ENCODE measurements at places on chromosomes 2 and 18.
A peak's percentile ranks its signal among the peaks of the same experiment; 100 is the strongest.

GRCh38 chr2:210474776-210475175 is 1.8 kb downstream of the LANCL1 start:
- DNase-seq = no peak

DNA sequence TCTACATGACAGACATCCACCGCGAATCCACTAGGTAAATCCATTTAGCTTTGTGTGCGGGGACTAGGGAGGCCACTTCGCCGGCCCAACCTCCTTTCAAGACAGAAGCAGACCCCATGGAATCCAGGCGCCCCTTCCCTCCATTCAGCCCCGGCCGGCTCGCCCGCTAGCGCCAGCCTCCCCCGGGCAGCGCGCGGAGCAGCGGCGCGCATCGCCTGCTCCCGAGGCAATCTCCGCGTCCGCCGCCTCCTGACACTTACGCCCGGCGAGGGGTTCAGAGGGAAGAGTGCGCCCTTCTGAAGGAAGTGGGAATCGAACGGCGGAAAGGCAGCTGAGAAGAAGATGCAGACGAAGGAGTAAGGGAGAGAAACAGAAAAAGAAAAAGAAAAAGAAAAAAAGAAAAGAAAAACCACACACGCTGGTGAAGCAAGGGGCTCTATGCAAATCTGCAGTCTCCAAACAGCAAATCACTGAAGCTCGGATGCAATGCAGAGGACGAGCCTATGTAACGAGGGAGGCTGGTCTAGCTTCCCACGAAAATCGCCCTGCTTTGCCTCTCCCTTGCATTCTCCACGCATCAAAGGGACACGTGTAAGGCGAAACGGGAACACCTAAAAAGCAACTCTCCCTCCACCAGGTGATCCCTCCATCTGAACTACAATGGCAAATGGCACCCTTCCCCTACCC is 684.4 kb downstream of the NRXN1 start:
- no peak for DNase-seq

GRCh38 chr2:99386011-99386410 is 48.8 kb downstream of the EIF5B start:
- DNase-seq = no peak

- DNase-seq = no peak
Measured at GRCh38 chr2:27977731-27978312, 87.3 kb downstream of the BABAM2 start.

DNA sequence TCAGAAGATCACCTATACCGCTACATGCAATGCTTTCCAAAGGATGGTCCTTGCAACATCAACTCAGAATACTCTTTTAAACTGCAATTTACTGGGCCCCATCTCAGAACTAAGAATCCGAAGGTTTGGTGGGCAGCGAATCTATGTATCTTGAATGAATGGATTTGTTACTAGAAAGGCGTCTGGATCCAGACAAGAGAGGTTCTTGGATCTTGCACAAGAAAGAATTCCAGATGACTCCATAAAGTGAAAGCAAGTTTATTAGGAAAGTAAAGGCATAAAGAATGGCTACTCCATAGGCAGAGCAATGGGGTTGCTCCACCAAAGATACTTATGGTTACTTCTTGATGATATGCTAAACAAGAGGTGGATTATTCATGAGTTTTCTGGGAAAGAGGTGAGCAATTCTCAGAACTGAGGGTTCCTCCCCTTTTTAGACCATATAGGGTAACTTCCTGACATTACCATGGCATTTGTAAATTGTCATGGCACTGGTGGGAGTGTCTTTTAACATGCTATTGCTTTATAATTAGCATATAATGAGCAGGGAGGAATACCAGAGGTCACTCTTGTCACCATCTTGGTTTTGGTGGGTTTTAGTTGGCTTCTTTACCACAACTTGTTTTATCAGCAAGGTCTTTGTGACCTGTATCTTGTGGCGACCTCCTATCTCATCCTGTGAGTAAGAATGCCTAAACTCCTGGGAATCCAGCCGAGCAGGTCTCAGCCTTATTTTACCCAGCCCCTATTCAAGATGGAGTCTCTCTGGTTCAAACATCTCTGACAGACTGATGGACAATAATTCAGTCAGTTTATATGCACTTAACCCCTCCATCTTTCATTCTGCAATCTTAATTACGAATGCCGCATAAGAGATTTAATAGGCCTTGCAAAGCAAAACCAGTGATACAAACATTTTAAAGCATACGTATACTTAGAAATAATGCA is 7.5 kb upstream of the RMDN2 start:
- no peak for DNase-seq

DNA sequence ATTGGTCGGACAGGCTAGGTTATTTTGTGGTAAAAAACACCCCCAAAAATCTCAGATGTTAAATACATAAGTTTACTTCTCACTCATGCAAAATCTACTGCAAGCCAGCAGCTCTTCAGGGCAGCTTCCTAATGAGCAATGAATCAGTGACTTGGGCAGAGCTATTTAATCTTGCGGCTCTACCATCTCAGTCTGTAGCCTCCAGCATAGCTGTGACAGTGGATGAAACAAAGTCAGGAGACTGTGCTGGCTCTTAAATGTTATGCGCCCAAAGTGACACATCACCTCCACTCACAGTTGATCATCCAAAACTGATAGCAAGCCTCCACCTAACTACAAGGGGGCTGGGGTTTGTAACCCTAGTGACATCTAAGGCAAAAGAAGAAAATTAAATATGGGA is 571.9 kb downstream of the METTL4 start:
- no peak for DNase-seq

- DNase-seq = no peak
Measured at GRCh38 chr2:122486705-122487415, 731.4 kb downstream of the TSN start.

DNA sequence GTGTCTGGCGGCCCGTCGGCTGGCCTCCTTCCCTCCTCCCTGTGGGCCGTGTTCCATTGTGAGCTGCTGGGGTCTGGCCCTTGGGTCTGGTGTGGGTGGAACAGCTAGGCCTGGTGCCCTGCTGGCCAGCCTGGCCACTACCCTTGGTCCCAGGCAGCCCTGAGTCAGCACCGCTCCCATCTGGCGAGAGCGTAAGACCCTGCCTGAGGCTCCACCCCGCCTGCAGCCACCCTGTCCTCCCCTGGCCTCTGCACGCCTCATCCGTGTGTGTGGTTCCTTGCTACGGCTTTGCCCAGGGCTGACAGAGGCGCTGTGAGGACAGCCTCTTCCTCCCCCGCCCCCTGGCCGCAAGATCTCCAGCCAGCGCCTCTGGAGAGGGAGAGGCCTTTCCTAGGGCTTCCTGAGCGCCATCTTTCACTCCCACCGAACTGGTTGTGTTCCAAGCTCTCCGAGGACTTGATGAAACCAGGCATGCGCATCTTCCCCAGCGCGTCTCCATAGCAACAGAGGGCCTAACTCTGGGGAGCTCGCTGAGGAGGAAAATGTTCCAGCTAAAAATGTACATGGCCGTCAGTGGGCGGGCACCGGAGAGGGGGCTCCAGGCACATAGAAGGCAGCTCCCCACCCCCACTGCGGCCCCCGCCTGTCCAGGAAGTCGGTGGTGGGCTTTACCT is 83.0 kb downstream of the STPG4 start:
- peak; percentile 83 for DNase-seq

DNA sequence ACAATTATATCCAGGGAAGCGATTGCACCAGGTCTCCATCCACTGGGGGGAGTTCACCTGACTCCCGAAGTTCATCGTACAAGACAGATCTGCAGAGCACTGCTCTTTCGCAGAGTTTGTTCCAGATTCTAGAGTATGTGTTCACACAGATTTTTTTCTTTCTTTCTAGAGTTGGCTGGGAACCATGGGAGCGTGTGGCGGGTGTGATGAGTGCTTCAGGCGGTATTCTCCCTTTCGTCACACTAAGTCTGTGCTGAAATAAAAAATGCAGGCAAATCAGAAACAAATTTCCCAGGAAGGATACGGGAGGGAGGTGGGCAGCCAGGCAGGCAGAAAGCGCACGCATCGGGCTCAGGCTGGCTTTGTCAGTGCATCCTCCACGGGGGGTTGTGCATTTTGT is 129.8 kb upstream of the SOX11 start:
- DNase-seq = no peak

DNA sequence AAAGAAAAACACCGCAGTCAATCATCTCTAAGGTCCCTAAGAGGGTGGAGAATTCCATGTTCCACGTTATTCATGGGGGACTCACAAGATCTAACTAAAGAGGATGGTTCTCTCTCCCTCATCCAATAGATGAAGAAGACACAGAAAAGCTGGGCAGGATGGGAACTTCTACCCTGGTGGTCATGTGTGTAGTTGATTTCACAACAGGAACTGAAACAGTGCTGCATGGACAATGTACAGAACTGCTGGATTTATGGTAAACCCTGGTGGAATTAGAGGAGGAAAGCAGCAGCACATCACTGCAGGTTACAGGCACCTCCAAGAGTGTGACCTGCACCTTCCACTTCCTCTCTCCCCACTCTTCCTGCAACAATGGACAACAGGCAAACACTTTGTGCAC is 31.4 kb downstream of the FECH start:
- DNase-seq = no peak

DNA sequence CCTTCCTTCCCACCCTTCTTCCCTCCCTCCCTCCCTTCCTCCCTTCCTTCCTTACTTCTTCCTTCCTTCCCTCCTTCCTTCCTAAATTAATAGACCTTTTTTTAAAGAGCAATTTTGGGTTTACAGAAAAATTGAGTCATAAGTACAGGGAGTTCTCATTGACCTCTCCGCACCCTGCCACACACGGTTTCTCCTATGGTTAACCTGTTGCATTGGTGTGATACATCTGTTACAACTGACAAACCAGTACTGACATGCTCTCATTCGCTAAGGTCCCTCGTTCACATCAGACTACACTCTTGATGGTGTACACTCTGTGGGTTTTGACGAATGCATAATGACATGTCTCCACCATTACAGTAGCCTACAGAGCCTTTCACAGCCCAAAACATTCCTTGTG is 11.6 kb upstream of the SDC1 start:
- DNase-seq = no peak

GRCh38 chr2:230234845-230235244 is 9.3 kb downstream of the SP140 start:
- no peak for DNase-seq

- DNase-seq = no peak
Measured at GRCh38 chr18:5628512-5629255, 84.9 kb upstream of the EPB41L3 start.

- DNase-seq = no peak
Measured at GRCh38 chr2:211836409-211836808, 702.2 kb downstream of the ERBB4 start.

DNA sequence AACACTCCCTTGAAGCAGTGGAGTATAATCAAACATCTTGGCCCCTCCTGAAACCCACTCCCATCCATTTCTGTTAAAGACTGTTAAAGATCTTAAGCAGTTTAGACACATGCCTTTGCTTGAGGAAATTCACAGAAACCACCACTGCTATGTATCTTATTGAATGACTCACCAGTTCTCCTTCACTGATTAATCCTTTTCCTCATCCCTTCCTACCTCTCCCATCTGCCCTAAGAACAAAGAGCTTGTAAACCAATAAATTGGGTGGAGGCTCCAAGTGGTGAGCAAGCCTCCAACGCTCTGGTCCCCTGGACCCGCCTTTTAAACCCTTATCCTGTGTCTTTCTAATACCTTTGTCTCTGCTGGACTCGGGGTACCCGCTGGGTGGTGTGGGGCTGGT is 746.1 kb downstream of the LRP1B start:
- DNase-seq = no peak

DNA sequence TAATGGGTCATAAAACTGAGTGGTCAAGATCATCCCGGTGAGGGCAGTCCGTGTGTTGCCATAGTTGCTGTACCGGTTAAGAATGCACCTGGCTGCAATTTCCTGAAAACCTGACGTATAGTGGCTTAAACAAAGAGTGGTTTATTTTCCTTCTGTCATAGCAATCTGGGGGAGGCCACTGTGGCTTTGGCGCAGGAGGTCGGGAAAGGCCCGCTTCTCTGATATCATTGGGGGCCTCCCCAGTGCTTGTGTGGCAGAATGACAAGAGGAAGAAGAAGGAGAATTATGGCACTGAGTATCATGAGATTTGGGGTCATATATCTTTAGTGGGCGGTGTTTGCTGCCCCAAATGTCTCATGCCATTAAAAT is 4.4 kb downstream of the C2orf92 start:
- DNase-seq = no peak

GRCh38 chr2:58918141-58918540 is 677.0 kb upstream of the FANCL start:
- DNase-seq = no peak

DNA sequence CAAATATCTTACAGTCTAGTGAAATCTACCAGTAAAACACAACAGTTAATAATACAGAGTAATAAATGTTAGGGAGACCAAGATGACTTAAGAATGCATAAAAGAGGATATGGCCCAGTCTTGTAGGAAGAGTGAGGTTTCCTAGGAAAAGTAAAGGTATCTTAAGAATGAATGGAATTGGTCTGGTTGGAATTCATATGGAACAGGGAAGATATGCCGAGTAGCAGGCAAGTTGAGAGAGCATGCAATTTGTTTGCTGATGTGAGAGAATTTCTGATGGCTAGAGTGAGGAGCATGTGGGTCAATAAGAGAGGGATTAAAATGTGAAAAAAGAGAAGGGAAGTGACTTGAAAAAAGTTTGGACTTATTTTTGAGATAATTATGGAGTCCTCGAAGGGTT is 512.9 kb upstream of the ZEB2 start:
- no peak for DNase-seq

DNA sequence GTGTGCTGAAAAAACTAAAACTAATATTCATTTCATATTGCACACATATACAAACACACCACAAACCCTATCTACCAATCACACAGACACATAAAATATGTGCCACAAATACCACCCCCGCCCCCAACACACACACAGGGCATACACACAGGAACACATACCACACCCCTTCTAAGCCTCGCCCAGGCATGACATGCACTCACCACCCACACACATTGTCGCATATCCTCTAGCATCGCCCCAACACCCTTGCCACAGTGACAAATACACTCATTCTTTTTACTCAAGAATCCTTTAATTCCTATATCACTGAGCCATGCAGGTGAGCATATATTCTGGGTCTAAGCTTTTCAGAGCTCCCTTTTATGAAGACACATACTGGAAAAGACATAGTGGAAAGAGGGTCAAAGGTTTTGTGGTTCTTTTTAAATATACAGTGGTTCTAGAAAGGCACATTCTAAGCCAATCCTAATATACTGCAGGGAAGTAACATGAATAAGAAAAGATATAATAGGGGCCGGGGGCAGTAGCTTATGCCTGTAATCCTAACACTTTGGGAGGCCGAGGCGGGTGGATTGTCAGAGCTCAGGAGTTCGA is 24.5 kb upstream of the LCLAT1 start:
- DNase-seq = peak; percentile 83

Measured in CD4-positive, alpha-beta T cell treated with Interleukin-15 for 1 hour (primary cell).